ENCODE measurements at places on chromosomes 1 and 21. TPM values are rescaled to one million over a fixed set of nuclear protein-coding genes. Genes with fewer than 3 reads are reported as not detected.

C1QA gene
- total RNA-seq, result 1.3 TPM

GUCA2B gene
- total RNA-seq, result not detected

OR2L2 gene
- total RNA-seq, result 0.06 TPM

IL24 gene
- not detected for total RNA-seq

KCNA3 gene
- 118 TPM for total RNA-seq

KRTAP7-1 gene
- not detected for total RNA-seq

DNA sequence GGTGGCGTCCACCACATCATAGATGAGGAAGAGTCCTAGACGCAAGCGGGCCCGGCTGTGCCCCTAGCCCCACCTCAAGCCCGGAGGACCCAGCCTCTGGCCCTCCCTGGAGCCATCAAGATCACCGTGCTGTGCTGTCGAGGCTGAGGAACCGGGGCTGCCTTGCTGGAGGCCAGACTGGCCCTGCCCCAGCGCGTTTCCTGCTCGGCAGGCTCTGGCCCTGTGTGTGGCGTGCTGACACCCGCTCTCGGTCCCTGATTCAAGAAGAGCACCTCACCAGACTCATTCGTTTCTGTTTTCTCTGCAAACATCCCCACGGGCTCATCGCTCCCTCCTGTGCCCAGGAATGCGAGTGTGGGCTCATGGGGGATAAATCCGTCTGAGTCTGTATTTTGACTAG, 51.1 kb downstream of the GLIS1 start:
- H3K4me3 ChIP-seq, result no peak overlapping the region
- no peaks in the 10 kb centered on the region for H3K4me1 ChIP-seq
- no peak overlapping the region for H3K27ac ChIP-seq

GRCh38 chr1:192601567-192601966, 26.0 kb downstream of the RGS1 start:
- H3K36me3 ChIP-seq, result no peaks in the 10 kb centered on the region
- peaks cover 3% of the 10 kb centered on the region for H3K4me1 ChIP-seq
- DNase-seq, result no peak
- H3K4me3 ChIP-seq, result no peak overlapping the region

DNA sequence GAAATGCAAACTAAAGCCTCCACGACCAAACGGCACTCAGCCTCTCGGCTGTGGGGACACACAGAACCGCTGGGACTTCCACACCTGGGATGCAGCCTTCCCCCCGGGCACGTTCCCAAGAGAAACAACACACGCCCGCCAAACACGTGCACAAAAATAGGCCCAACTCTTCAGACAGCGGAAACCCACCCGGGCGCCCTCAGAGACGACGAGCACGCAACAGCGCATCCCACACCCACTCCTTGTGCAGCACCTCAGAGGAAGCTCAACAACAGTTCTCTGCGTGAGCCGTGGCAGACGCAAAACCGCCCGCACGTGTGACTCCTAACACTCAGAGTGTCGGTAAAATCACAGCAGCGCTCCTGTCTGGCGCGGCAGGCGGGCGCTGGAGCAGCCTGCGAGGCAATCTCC, 5.3 kb downstream of the C1orf159 start:
- H3K27ac ChIP-seq, result no peak overlapping the region
- no peak overlapping the region for H3K4me3 ChIP-seq
- H3K27me3 ChIP-seq, result no peaks in the 10 kb centered on the region
- no peaks in the 10 kb centered on the region for H3K36me3 ChIP-seq
- H3K4me1 ChIP-seq, result peaks cover 11% of the 10 kb centered on the region
- DNase-seq, result no peak

- H3K4me1 ChIP-seq, result peaks cover 5% of the 10 kb centered on the region
- no peak for DNase-seq
- H3K4me3 ChIP-seq, result no peak within 1 kb of the TSS
- no peak within 1 kb of the TSS for H3K27ac ChIP-seq
- H3K36me3 ChIP-seq, result no peaks in the 10 kb centered on the region
These were observed at the start of gene PLPP3 for GRCh38 chr1:56578963-56579875. Gene PLPP3 (minus strand): TSS chr1:56579563. CDS start chr1:56579016, 547 bp downstream.

GRCh38 chr1:107933736-107934135, 31.2 kb downstream of the VAV3 start:
- no peaks in the 10 kb centered on the region for H3K36me3 ChIP-seq
- peaks cover 17% of the 10 kb centered on the region for H3K4me1 ChIP-seq
- no peak overlapping the region for H3K27ac ChIP-seq
- DNase-seq, result no peak
- H3K27me3 ChIP-seq, result no peaks in the 10 kb centered on the region
- H3K4me3 ChIP-seq, result no peak overlapping the region

DNA sequence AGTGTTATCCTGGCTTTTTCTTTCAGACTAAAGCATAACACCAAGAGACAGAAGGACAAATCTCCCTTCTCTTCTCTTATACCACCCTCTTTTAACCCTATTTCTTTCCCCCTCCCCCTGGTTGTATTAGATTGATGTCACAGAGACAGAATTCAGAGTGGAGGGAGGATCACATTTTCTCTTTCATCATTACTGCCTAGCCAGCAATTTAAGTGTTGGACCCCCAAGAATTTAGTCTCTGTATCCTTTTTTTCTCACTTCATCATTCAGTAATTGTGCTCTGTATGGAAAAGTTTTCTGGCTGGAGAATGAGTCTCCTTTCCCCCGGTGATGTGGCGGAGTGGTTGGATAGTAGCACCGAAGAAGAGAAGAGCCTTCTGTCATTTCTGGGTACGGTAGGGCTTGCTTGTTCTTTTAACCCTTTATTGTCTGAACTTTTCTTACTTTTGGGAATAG, 124.8 kb downstream of the CLEC20A start:
- no peak for DNase-seq
- no peak overlapping the region for H3K4me3 ChIP-seq
- no peaks in the 10 kb centered on the region for H3K36me3 ChIP-seq
- no peaks in the 10 kb centered on the region for H3K4me1 ChIP-seq
- H3K27me3 ChIP-seq, result no peaks in the 10 kb centered on the region
- no peak overlapping the region for H3K27ac ChIP-seq

DNA sequence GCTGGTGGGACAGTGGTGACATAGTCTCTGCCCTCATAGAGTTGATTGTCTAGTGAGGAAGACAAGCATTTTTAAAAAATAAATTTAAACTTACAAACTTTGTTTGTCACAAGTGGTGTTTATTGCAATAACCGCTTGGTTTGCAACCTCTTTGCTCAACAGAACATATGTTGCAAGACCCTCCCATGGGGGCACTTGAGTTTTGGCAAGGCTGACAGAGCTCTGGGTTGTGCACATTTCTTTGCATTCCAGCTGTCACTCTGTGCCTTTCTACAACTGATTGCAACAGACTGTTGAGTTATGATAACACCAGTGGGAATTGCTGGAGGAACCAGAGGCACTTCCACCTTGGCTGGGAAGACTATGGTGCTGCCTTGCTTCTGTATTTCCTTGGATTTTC, 58.4 kb downstream of the LAMC2 start:
- H3K27me3 ChIP-seq, result no peaks in the 10 kb centered on the region
- DNase-seq, result no peak
- H3K4me1 ChIP-seq, result no peaks in the 10 kb centered on the region

Measured in T-cell (primary cell).